ENCODE measurements at places on chromosomes 5 and 9.

DNA sequence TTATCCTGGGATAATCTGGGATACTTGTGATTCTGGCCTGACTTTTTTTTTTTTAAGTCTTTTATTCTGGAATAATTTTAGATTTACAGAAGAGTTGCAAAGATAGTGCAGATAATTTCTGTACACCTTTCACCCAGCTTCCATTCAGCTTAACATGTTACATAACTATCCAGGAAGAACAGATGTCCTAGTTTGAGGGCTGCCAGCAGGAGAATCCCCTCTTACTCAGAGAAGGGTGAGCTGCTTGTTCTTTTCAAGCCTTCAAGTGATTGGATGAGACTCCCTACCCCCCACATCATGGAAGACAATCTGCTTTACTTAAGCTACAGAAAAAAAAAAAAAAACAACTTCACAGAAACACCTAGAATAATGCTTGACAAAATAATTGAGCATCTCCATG lies 254.2 kb downstream of the TRIM32 start:
- DNase-seq = no peak

DNA sequence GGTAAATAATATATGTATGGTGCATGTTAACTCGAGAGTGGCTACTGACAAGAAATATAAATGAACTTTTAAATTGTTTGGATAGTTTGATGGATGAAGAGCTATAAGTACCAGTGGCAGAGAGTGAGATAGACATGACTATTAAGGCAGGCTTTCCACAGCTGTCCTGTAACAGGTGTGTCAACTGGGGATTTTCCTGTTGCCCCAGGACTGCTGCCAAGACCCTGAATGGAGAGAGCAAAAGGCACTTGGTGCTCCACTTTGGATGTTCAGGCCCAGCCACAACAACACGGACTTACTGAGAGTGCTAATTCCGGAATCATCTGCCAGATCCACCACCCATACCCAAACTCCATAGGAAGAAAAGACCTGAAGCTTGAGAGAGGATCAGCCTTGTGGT lies 215.1 kb downstream of the SEC61B start:
- no peak for DNase-seq

DNA sequence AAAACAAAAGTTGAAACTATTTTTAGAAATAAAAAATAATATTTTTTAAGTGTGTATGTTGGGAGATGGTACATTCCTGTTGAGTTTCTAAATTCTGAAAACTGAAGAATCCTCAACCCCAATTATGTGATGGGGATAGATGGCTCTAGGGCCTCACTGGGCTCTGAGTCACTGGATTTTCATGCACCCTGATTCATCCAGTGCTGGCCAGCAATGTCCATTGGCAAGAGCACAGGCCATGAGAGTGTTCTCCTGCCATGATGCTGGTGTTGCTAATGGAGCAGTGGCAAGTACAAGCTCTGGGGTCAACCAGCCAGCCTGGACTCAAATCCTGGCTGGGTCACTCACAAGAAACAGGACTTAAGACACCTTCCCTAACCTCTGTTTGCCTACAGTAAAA lies 23.3 kb downstream of the SMIM23 start:
- peak; percentile 6 for DNase-seq

DNA sequence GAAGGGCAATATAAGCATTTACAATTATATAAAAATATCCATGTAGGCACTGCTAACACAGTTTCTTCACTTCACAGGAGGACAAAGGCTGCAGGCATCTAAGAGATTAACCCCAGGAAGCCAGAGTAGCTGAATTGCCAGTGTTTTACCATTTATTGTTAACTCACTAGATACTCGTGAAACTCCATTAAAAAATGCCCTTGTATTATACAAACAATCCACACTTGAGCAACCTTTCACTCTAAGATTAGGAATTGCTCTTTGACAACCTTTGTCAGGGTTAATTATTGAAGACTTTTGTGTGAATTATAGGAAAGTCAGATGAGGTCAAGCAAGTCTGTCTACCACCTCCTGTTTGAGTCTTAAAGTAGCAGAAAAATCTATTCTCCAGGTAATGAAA lies 317.8 kb downstream of the ADGRV1 start:
- no peak for DNase-seq

- DNase-seq = no peak
Observed at GRCh38 chr9:107059220-107059619, 196.3 kb downstream of the ZNF462 start.

DNA sequence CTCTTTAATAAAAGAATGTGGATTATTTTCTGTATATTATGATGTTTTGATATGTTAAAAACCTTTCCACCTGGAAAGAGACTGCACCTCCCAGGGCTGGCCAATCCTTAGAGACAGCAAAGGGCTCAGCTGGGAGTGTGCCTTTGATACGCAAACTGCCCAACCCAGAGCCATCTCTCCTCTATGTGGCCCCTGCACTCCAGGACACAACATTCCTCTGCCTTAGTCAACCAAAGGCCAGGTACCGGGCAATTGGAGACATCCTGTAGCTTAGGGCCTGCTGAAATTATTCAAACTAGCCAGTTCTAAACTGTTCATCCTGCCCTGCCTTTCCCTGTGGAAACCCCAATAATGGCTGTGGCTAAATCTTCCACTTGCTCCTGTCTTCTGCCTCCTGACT lies 5.0 kb upstream of the HSPB3 start:
- no peak for DNase-seq

GRCh38 chr5:89606939-89607534 lies 724.1 kb upstream of the MEF2C start:
- no peak for DNase-seq

DNA sequence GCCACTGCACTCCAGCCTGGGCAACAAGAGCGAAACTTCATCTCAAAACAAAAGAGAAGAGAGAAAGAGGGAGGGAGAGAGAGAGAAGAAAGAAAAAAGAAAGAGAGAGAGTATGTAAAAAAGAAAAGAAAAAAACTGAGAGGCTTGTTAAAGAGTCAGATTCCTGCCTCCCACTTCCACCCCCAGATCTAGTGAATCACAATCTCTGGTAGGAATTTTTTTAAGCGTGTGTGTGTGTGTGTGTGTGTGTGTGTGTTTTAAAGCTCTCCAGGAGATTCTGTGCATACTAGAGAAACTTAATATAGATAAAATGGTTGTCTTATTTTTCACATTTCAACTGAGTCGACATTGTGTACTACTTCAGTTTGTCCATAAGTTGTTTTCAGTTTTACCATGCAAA lies 32.0 kb downstream of the SAR1B start:
- peak; percentile 80 for DNase-seq

DNA sequence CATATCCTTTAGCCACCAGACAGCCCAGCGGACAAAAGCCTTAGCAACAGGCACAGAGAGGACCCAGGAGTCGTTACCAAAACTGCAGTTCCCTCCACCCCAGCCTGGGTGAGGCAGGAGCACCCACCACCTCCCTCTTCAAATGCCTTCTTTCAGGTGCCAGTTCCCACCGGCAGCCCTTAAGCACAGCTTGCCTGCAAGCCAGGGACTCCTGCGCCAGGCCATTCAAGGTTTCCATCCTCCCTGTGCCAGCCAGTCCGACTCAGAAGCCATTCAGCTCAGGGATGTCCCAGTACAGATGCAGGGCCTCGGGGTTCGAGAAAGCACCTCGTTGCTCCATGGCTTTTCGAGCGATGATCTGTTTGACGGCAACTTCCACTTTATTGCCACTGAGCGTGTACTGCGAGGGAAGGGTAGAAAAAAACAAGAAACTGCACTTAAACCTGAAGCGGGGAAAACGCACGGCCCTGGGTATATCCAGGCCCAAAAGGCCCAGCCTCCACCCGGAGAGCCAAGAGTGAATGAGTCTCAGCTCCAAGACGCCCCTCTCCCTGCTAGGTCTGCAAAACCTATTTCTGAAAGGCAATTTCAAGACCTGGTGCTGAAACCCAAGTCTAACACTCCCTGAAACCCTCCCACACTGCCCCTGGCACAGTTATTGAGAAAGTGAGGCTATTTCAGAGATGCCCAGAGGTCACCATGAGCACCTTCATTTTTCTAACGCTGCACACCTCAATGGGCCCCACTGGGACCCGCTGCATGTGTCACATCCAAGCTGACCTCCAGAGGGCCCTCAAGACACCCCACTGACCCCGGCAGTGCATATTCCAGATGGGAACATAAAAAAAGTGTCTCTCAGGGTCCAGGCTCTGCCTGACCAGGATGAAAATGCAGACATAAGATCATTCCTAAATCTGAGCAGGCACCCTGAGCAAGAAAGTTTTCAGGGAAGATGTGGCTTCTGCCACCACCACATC lies 36.8 kb upstream of the ZNF354A start:
- no peak for DNase-seq

DNA sequence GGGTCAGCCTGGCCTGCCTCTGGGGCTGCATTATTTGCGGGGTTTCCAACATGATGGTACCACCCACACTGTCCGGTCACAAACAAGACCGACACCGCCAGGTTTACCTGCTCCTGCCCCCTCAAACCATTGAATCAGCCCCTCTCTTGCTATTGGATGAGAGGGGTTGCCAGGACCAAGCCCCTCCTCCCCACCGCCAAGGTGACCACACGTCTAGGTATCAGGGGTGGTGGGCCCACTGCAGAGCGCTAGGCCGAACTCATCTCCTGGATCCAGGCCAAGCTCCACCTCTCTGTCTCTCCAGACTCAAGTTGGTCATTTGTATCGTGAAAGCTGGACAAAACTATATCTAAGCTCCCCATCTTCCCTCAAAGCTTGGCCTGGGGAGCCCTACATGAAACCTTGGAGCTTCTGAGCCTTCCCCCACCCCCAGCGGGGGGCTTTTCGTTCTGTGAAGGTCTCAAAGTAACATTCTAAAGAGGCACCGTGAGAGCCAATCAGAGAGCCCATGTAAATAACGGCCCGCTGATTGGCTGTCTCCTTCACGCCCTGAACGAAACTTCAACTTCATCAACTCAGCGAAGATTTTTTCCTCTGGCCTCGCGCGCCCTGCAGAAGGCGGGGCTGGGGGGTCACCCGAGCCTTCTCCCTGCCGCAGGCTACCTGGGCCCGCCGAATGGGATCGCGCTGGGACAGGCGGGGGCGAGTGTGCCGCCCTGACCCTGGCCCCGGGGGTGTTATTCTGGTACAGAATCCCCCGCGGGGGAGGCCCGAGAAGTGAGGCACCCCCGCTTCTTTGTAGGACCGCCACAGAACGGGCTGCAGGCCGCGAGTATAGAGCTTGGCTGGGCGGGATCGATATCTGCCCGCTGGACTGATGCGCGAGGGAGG lies 49.6 kb upstream of the PSD2 start:
- peak; percentile 92 for DNase-seq

- no peak for DNase-seq
Observed at GRCh38 chr9:5529683-5530221, 19.4 kb downstream of the PDCD1LG2 start.

Measured in choroid plexus epithelial cell (primary cell).